Left lung (tissue), 14 donors: ENCODE measurements at places on chromosomes 16 and 17. TPM values are rescaled to one million over a fixed set of nuclear protein-coding genes. Genes with fewer than 3 reads are reported as not detected.

DNA sequence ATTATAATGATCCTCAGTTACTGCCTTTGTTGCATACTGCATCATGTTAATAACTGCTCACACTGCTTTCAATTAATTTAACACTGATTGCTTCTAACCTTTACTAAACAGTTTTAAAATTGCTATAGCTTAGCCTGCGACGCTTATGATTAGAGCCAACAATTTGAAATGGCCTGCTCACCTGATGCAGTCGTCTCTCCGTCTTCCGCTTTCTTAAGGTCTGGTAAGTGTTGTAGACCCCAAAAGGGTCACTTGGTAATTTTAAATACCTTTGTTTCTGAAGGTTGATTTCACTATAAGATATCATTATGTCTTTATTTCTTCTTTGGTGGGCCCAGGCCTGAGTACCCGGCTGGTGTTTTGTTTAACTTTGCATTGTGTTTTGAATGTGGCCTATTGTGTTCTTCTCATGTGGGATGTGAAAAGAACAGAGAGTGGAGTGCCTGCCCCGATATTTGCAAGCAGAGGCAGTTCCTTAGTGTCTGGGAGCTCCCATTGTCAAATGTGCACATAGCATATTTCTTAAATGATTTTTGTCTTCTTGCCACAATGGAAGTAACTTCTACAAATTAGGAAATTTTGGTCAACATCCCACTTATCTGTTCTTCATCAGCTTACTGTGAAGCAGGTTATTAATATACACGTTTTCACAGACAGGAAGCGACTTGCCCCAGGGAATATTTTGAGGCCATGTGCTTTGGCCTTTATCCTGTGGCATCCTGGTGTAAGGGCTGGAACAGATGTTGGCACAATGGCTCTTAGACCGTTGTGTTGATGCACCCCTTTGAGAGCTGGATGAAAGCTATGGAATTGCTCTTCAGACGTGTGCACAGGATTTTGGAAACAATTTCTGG lies 2.9 kb downstream of the PHKB start:
- peaks cover 63% of the 10 kb centered on the region for H3K4me1 ChIP-seq
- no peaks in the 10 kb centered on the region for H3K36me3 ChIP-seq
- H3K27me3 ChIP-seq = no peaks in the 10 kb centered on the region
- H3K27ac ChIP-seq = no peak overlapping the region

Gene GINS2
- 8.5 TPM for total RNA-seq

- H3K36me3 ChIP-seq = no peaks in the 10 kb centered on the region
- peaks cover 2% of the 10 kb centered on the region for H3K27me3 ChIP-seq
- no peak for DNase-seq
- H3K4me3 ChIP-seq = no peak overlapping the region
- no peaks in the 10 kb centered on the region for H3K4me1 ChIP-seq
These were observed 6.5 kb upstream of the DNAI2 start for GRCh38 chr17:74267579-74267978.

DNA sequence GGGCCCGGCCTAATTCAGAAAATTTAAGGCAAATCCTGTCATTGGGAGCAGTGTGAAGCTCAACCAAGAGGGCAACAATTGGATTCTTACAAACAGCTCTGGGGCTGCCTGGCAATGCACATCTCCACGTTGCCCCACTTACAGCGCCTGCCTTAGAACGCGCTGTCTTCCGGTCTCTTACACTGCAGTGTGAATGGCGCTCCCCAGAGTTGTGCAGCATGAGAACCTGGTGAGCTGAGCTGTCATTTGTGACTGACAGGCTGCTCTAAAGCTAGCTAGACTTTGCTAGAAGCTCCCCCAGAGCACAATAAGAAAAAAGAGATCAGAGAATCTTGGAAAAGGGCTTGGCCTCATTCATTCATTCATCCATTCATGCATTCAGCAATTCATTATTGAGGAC lies 64.5 kb upstream of the PLCG2 start:
- DNase-seq = no peak
- H3K4me1 ChIP-seq = peaks cover 21% of the 10 kb centered on the region
- H3K4me3 ChIP-seq = no peak overlapping the region
- no peak overlapping the region for H3K27ac ChIP-seq

DNA sequence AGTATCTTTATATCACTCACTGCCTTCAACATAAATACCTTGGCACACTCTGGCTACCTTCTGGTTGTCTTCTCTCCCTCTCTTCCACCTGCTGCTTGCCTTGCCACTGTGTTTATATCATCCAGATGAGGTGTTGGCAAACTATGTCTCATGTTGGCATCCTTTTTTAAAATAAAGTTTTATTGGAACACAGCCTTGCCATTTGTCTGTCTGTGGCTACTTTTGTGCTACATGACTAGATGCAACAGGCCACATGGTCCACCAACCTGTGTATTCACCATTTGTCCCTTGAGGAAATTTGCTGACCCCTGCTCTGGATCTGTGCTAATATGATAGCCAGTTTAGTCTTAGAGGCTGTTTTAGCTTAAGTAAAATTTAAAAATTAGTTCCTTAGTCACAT lies 36.8 kb downstream of the NSRP1 start:
- DNase-seq = no peak
- H3K4me1 ChIP-seq = no peaks in the 10 kb centered on the region

GRCh38 chr17:30170415-30170987 lies 53.9 kb downstream of the NSRP1 start:
- H3K36me3 ChIP-seq = peaks cover 30% of the 10 kb centered on the region
- H3K4me3 ChIP-seq = no peak overlapping the region
- H3K27ac ChIP-seq = no peak overlapping the region

DNA sequence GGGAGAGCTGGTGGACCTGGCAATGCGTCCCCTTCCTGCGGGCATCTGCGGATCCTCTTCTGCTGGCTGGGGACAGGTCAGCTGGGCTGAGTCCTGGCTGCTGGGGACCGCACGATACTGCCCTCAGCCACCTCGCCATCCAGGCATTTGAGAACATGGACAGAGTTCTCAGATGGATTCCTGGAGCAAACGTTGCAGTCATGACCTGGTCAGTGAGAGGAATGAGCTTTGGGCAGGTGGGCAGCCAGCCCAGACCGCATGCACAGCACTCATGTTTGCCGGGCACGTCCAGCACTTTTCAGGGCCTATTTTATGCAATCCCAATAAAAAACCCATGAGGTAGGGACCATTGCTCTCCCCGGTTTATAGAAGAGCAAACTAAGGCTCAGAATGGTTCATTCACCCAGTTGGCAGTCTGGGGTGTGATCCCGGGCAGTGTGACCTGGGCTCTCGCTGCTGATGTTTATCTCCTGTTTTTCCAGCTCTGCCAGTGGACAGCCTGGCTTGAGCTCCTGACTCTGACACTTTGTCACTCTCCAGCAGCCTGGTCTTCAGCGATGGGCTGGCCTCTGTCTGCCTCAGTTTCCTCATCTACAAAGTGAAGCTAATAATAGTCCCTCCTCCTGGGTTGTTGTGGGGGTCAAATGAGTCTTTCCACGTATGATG lies 294.7 kb downstream of the IRF8 start:
- no peak overlapping the region for H3K4me3 ChIP-seq
- no peak for DNase-seq

DNA sequence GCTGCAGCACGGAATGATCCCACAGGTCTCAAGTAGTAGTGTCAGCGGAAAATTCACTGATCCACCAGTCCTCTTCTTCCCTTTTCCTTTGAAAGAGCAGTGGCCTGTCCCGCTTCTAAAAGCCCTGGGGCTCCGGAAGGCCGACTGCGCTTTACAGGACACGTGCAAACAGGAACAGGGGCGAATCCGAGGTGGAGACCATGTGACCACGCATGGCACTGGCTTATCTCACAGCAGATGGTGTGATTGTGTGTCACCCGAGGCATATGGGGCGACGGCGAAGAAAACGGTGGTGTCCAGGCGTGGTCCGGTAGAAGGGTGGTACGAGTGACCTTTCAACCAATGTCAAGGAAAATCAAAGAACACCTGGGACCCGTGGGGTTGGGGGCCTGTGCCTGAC lies 12.0 kb upstream of the KCNJ18 start:
- no peaks in the 10 kb centered on the region for H3K4me1 ChIP-seq
- H3K4me3 ChIP-seq = no peak overlapping the region
- DNase-seq = peak; percentile 85
- H3K27me3 ChIP-seq = no peaks in the 10 kb centered on the region
- no peaks in the 10 kb centered on the region for H3K36me3 ChIP-seq

Gene ADAP2
- 23.3 TPM for total RNA-seq

DNA sequence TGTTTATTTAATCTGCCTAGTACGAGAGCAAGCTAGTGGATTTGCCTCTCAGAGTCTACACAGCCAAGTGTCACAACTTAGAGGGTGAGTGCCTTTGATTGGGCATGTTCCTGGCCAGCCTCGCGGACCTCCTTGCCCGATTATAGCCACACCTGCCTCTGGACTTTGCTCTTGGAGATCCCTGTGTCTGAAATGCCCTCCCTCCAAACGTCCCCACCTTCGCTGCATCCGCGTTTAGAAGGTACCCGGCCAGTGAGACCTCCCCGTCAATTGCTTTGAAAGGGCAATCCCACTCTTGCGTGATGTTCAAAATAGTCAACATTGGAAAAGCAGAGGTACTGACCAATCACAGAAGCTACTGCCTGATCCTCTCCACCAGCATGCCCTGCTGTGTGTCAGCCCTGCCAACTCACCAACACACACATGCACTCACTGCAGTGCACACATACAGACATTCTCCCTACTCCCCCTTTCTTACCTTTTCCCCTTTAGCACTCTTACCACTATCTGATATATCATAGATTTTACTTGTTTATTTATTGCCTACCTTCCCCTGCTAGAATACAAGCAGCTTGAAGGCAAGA lies 6.5 kb upstream of the SDK2 start:
- no peaks in the 10 kb centered on the region for H3K36me3 ChIP-seq
- no peak overlapping the region for H3K4me3 ChIP-seq
- H3K27ac ChIP-seq = no peak overlapping the region
- DNase-seq = no peak
- H3K27me3 ChIP-seq = peaks cover 37% of the 10 kb centered on the region

GRCh38 chr16:3479654-3480216 lies 15.6 kb downstream of the C16orf90 start:
- H3K27ac ChIP-seq = no peak overlapping the region
- no peak overlapping the region for H3K4me3 ChIP-seq
- no peaks in the 10 kb centered on the region for H3K27me3 ChIP-seq
- H3K36me3 ChIP-seq = no peaks in the 10 kb centered on the region
- no peak for DNase-seq
- no peaks in the 10 kb centered on the region for H3K4me1 ChIP-seq

DNA sequence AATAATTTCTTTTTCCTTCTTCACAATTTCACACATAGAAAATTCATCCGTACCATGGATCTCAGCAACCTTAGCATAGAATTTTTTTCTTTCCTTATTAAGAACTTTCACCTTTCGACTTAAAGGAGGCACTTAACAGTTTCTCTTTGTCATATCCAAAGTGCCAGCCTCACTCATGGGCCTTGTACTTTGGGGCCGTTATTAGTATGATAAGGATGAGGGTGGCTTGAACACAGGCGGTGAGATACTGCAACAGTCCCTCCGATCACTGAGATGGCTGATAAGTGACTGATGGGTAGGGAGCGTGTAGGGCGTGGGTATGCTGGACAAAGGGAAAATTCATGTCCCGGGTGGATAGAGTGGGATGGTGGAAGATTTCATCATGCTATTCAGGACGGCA lies 85.3 kb downstream of the OR1D5 start:
- H3K4me3 ChIP-seq = no peak overlapping the region
- H3K27me3 ChIP-seq = no peaks in the 10 kb centered on the region
- H3K36me3 ChIP-seq = no peaks in the 10 kb centered on the region
- no peaks in the 10 kb centered on the region for H3K4me1 ChIP-seq
- no peak for DNase-seq

Gene SCN4A
- 0.17 TPM for total RNA-seq

Gene SMIM36
- total RNA-seq = not detected

DNA sequence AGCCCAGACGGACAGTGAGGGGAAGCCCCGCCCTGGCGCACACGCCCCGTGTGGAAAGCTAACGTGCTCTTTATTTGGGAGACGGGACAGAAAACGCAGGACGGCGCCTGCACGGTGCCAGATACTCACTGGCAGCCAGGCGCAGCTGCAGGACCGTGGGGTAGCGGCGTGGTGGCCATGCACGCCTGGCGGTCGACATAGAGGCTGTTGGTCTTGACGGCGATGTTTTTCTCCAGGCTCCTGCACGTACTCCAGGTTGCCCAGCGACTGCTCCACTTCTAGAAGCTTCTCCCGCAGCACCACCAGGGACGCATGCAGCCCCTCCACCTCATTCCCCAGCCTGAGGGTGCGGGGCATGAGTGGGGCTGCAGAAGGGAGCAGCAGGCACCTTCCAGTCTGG lies 5.1 kb upstream of the C1QTNF8 start:
- no peak overlapping the region for H3K27ac ChIP-seq
- no peak for DNase-seq
- H3K4me1 ChIP-seq = no peaks in the 10 kb centered on the region

Gene CD300LB
- total RNA-seq = 1.6 TPM

- H3K4me1 ChIP-seq = no peaks in the 10 kb centered on the region
- H3K36me3 ChIP-seq = no peaks in the 10 kb centered on the region
- no peaks in the 10 kb centered on the region for H3K27me3 ChIP-seq
- no peak overlapping the region for H3K27ac ChIP-seq
- no peak for DNase-seq
These were observed 28.9 kb downstream of the CACNG5 start for GRCh38 chr17:66863820-66864219.

Gene PRAC2
- not detected for total RNA-seq

Gene PRAC1
- total RNA-seq = not detected

DNA sequence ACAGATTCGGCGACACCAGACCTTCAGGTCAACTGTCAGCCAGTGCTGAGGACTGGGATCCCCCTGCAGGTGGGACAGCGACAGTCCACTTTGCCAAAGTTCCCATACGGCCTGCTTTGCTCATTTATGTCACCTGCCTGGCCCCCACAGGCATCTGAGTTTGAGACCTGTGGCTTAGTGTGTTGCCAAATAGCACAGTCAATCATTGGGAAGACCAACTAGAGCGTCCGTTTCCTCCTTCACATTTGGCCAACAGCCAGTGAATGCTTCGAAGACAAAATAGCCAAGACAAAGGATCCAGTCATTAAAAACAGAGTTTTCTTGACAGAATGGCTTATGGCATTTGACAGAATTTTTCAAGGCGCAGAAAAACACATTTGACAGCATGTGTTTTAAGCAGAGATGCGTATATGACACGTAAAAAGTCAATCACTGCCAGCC lies 113.8 kb downstream of the ABCC12 start:
- H3K27ac ChIP-seq = no peak overlapping the region
- no peaks in the 10 kb centered on the region for H3K4me1 ChIP-seq
- DNase-seq = no peak
- H3K27me3 ChIP-seq = no peaks in the 10 kb centered on the region
- H3K4me3 ChIP-seq = no peak overlapping the region
- H3K36me3 ChIP-seq = no peaks in the 10 kb centered on the region
